Omental fat pad (tissue), 4 donors: ENCODE measurements at places on chromosomes 11 and 22. TPM values are rescaled to one million over a fixed set of nuclear protein-coding genes. Genes with fewer than 3 reads are reported as not detected.

Gene MMP27
- not detected for total RNA-seq

Gene OR51E2
- not detected for total RNA-seq

Gene B4GAT1
- 13.3 TPM for total RNA-seq

Gene GRIK4
- not detected for total RNA-seq
